Type B pancreatic cell (in vitro differentiated cells): ENCODE measurements at places on chromosomes 6 and 20. TPM values are rescaled to one million over a fixed set of nuclear protein-coding genes. Genes with fewer than 3 reads are reported as not detected.

DNA sequence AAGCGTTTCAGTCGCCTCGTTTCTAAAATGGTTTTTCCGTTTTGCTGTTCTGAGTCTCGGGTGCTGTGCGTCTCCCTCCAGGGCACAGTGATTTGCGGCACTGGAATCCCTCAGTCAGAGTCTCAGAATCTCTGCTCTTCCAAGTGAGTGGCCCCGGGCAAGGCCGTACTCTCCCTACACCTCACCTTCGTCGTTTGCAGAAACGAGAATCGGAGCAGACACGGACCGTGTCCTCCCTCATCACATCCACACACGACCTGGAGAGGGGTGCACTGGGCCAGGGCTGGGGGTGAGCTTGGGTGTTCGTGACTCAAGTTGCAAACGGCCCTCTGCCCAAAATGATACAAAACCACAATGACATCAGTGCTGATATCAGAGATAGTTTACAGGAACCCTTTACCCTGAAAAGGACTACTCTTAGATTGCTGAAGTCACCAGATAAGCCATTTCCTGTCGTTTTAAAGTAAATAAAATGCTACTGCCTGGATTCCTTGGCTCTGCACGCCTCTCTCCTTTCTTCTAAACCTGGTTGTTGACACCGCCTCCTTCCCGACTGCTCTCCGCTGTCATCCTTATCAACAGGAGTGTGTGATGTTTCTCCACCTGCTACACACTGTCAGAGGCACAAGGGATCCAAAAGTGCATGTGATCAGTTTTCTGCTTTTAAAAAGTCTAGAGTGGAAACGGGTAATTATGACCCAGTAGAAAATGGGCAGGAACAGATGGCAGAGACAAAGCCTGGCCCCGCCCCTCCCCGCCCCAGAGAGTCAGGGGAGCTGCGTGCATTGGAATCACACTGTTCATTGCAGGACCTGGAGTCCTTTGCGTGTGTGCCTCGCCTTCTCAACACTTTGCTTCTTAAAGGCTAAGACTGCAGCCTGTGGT, 38.4 kb downstream of the KIF25 start:
- H3K4me3 ChIP-seq, result peak overlapping the region; percentile 81
- H3K4me1 ChIP-seq, result peaks cover 28% of the 10 kb centered on the region
- H3K27me3 ChIP-seq, result peaks cover 9% of the 10 kb centered on the region
- H3K36me3 ChIP-seq, result no peaks in the 10 kb centered on the region
- peak overlapping the region; percentile 86 for H3K27ac ChIP-seq
- no peak for DNase-seq

The MLIP gene
- 0.43 TPM in 1 of 2 replicates, not detected in the other for total RNA-seq

The RAD21L1 gene
- total RNA-seq, result not detected in 2 replicates

GRCh38 chr6:54618572-54618971, 228.0 kb upstream of the FAM83B start:
- no peak for DNase-seq
- H3K27me3 ChIP-seq, result no peaks in the 10 kb centered on the region
- no peak overlapping the region for H3K4me3 ChIP-seq
- no peaks in the 10 kb centered on the region for H3K36me3 ChIP-seq
- no peak overlapping the region for H3K27ac ChIP-seq

The TUBB1 gene
- 0.46 and 0.52 TPM in 2 replicates for total RNA-seq

- no peak for DNase-seq
- peaks cover 5% of the 10 kb centered on the region for H3K27me3 ChIP-seq
- H3K27ac ChIP-seq, result peak overlapping the region; percentile 90
- peaks cover 42% of the 10 kb centered on the region for H3K36me3 ChIP-seq
- peaks cover 37% of the 10 kb centered on the region for H3K4me1 ChIP-seq
- H3K4me3 ChIP-seq, result peak overlapping the region; percentile 35
Measured at GRCh38 chr6:150813993-150814359, 51.5 kb upstream of the MTHFD1L start.

GRCh38 chr6:118215269-118215668, 308.2 kb downstream of the SLC35F1 start:
- no peaks in the 10 kb centered on the region for H3K27me3 ChIP-seq
- DNase-seq, result no peak
- no peaks in the 10 kb centered on the region for H3K36me3 ChIP-seq
- H3K4me3 ChIP-seq, result no peak overlapping the region
- no peak overlapping the region for H3K27ac ChIP-seq

The SLC17A1 gene
- 0.85 and 1.2 TPM in 2 replicates for total RNA-seq

DNA sequence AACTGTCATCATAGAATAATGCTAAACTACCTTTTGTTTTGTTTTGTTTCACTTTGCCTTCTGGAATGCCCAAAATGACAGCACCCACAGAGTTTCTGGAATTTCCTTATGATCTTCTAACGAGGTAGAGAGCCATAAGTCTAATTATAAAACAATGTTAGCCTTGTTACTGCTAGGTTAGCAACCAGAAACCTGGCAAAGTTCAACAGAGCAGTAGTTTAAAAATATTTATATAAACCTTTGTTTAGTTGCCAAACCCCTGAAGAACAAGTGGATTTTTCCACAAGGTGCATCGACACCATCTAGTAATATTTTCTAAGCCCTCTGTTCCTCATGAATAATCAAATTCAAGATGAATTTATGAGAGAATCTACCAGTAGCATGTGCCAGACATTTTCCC, 27.6 kb upstream of the IPCEF1 start:
- no peak overlapping the region for H3K4me3 ChIP-seq
- no peak overlapping the region for H3K27ac ChIP-seq
- no peaks in the 10 kb centered on the region for H3K27me3 ChIP-seq
- DNase-seq, result no peak
- peaks cover under 1% of the 10 kb centered on the region for H3K36me3 ChIP-seq
- peaks cover 12% of the 10 kb centered on the region for H3K4me1 ChIP-seq

DNA sequence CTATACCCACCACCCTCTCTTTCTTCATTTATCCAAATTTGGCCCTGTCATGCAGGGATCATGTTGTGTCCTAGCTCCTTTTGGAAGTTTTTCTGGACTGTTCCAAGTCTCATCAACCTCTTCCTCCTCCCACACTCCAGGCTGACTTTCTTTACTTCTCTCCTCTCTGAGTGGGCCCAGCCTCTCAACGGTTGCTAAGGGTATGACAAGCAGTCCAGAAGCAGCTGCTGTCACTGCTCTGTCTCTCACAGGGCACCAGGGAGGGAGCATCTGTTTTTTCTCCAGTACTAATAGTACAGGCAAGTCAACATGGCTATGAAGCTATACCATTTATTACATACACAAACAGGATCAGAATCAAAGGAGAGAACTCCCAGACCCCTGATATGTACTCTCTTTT, 8.2 kb downstream of the NT5DC1 start:
- H3K27me3 ChIP-seq, result no peaks in the 10 kb centered on the region
- no peak overlapping the region for H3K4me3 ChIP-seq
- no peak for DNase-seq
- H3K36me3 ChIP-seq, result peaks cover 31% of the 10 kb centered on the region
- H3K27ac ChIP-seq, result no peak overlapping the region

- no peak overlapping the region for H3K4me3 ChIP-seq
- peaks cover 38% of the 10 kb centered on the region for H3K36me3 ChIP-seq
- H3K27me3 ChIP-seq, result no peaks in the 10 kb centered on the region
- no peak overlapping the region for H3K27ac ChIP-seq
Measured at GRCh38 chr6:109370792-109371191, 11.5 kb downstream of the CD164 start.

GRCh38 chr6:142531727-142532126, 229.9 kb downstream of the ADGRG6 start:
- H3K27me3 ChIP-seq, result peaks cover 3% of the 10 kb centered on the region
- H3K4me3 ChIP-seq, result no peak overlapping the region
- no peaks in the 10 kb centered on the region for H3K36me3 ChIP-seq
- no peaks in the 10 kb centered on the region for H3K4me1 ChIP-seq
- no peak for DNase-seq
- no peak overlapping the region for H3K27ac ChIP-seq

GRCh38 chr6:150765067-150765764, 100.3 kb upstream of the MTHFD1L start:
- peaks cover 45% of the 10 kb centered on the region for H3K4me1 ChIP-seq
- no peaks in the 10 kb centered on the region for H3K27me3 ChIP-seq
- peak overlapping the region; percentile 52 for H3K27ac ChIP-seq
- no peak overlapping the region for H3K4me3 ChIP-seq
- H3K36me3 ChIP-seq, result peaks cover 16% of the 10 kb centered on the region
- no peak for DNase-seq

The WRNIP1 gene
- total RNA-seq, result 37.6 and 41.2 TPM in 2 replicates

DNA sequence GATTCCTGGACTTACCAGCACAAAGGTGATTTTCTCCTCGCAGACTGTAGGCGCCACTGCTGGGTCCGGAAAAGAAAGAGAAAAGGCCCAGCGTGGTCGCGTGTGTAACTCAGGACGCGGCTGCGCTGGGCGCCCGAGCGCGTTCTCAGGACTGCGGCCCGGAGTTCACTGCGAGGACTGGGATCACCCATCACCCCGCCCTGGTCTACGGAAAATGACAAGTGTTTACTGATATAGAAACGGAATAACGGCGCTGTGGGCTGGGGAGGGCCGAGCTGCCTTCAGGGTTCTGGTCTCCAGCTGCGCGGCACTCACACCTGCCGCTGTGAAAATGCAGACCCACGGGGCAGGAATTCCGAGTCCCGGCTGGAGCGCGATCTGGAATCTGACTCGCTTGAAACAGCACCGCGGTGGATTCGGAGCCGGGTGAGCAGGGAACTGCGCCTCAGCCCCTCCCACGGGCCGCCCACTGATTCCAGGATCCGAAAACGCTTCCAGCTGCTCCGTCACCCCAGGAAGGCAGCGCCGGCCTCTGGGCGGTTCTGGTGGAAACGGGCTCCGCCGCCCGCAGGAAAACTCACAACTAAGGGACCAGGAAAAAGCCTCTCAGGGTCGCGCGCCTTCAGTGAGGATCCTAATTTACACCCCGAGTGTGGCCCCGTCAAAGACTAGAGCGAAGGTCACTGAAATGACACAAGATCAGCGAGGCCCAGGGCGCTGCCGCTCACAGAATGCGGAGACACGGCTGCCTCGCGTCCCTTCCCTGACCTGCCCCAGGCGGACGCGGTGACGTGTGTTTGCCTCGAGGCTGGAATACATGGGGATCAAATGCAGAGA, 34.5 kb downstream of the HLA-A start:
- H3K27me3 ChIP-seq, result peaks cover 81% of the 10 kb centered on the region
- no peaks in the 10 kb centered on the region for H3K36me3 ChIP-seq

DNA sequence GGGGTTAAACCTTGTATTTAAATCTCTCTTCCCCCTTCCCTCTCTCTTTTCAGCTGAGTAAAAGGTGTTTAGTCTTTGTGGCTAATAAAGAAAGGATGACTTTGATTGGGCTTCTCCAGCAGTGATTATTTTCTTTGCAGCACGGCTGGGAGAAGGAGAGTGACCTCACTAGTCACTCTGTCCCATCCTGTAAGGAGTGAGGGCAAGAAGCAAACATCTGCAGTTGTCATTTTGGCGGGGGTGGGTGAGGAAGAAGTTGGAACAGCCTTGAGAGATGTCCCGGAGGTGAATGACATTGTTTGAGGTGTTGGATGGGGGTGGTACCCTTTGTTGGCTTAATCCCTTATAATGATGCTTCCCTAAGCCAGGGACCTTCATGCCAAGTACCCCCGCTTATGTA, 223.6 kb downstream of the EYA2 start:
- H3K4me3 ChIP-seq, result peak overlapping the region; percentile 56
- no peak for DNase-seq
- peaks cover 16% of the 10 kb centered on the region for H3K4me1 ChIP-seq
- no peaks in the 10 kb centered on the region for H3K36me3 ChIP-seq
- H3K27me3 ChIP-seq, result no peaks in the 10 kb centered on the region

DNA sequence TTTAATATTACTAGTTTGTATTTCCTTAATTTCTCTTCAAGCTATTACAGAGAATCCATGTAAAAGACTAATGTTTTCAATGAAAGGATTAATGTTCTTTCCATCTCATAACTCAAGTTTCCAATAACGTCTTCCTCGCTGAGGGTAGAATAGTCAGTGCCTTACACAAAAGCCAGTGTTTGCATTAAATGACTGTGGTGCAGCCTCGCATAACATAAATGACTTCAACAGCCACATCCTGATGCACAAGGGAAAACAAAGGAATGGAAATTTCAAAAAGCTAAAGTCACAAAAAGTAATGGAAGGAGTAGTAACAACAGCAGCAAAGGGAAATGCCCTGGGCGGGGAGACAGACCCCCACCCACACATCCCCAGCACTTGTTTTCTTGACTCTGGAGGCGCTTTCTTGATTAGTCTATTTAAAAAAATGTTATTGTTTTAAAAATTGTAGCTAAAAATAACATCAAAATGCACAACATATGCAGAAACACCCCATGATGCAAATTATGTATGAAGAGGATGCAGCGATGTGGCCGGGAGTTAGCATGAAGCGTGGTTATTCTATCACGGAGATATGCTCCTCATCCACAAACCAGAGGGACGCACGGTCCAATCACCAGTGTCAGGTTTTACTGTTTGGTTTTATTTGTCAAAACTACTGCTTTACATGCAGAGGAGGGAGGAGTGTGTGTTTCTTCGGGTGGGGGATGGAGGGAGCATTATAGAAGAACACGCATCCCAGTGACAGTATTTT, 228.6 kb downstream of the GMPR start:
- H3K4me3 ChIP-seq, result no peak overlapping the region
- no peak overlapping the region for H3K27ac ChIP-seq
- peaks cover 21% of the 10 kb centered on the region for H3K4me1 ChIP-seq
- H3K36me3 ChIP-seq, result peaks cover 16% of the 10 kb centered on the region
- no peak for DNase-seq

DNA sequence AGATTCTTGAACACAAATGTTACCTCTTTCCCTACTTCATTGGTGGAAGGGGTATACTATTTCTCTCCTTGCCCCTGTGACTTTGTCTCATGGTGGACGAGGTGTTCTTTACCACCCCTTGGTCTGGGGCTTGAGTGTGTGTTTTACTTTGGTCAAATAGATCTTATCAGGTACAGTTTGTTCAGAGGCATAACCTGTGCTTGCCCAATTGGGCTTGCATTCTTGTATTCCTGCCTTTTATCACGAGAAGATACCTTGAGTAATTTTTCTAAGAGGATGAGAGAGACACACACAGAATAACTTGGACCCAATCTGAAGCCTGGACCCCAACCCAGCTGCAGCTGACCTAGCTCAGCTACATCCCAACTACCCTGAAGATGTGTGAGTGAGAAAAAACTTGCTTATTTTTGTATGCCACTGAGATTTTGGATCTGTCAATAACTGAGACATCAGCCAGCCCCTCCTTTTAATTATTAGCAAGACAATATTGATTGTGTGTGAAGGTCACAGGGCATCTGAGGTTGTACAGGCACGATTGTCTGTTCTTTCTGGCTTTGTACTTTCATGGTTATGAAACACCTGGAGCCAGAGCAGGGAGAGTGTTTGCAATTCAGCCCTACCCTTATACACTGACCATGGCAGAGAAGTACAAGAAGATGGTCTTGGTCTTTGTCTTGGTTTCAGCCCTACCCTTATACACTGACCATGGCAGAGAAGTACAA, 204.7 kb upstream of the SLC35B3 start:
- no peaks in the 10 kb centered on the region for H3K36me3 ChIP-seq
- H3K27me3 ChIP-seq, result no peaks in the 10 kb centered on the region
- no peak overlapping the region for H3K4me3 ChIP-seq
- H3K4me1 ChIP-seq, result peaks cover 9% of the 10 kb centered on the region
